Fibroblast of skin of right quadriceps (primary cell): ENCODE measurements at places on chromosomes 3 and 15.

DNA sequence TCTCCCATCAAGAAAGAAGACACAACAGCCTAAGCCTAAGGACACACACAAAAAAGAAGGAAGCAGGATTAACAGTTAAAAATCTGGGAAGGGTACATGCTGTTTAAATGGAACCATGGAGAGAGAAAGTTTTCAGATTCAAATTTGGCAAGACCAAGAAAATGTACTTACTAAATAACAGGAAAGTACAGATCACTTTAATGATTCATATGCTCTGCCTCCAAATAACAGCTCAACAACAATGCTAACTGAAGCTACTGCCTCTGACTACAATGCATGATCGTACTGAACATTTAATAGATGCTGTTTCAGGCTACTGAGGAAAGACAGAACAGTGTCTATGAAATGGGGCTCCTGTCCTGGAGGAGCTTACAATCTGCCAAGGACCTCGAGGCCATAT is 8.4 kb upstream of the NMB start:
- no peak for DNase-seq

GRCh38 chr3:168336276-168336675 is 240.6 kb upstream of the GOLIM4 start:
- DNase-seq: no peak

- peak; percentile 83 for DNase-seq
These were observed 61.3 kb downstream of the CRYBG3 start for GRCh38 chr3:97882975-97883598.

DNA sequence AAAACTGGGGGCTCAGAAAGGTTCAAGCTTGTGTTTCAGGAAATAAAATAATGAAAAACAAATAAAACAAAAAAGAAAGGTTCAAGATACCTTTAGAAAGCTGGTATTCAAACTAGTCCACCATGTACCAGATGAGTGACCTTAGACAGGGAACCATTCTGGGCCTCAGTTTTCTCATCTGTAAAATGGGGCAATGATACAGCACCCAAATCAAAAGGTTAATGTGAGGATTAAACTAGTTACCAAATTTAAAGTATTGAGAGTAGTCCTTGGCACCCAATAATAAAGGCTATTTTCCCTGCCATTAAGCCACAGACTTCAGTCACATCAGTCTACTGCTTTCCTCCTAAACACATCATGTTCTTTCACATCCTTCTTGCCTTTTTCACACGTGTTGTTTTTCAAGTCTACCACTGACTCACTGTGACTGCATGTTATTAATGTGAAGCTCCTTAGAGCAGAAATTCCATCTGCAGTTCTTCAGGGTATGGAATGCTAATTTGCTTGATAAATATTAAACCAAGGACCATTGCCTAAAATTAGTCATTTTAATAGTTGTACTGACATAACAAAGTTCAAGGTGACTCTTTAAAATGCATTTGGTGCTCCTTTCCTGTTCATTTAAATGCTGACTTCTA is 19.9 kb downstream of the TAMM41 start:
- DNase-seq: peak; percentile 53

DNA sequence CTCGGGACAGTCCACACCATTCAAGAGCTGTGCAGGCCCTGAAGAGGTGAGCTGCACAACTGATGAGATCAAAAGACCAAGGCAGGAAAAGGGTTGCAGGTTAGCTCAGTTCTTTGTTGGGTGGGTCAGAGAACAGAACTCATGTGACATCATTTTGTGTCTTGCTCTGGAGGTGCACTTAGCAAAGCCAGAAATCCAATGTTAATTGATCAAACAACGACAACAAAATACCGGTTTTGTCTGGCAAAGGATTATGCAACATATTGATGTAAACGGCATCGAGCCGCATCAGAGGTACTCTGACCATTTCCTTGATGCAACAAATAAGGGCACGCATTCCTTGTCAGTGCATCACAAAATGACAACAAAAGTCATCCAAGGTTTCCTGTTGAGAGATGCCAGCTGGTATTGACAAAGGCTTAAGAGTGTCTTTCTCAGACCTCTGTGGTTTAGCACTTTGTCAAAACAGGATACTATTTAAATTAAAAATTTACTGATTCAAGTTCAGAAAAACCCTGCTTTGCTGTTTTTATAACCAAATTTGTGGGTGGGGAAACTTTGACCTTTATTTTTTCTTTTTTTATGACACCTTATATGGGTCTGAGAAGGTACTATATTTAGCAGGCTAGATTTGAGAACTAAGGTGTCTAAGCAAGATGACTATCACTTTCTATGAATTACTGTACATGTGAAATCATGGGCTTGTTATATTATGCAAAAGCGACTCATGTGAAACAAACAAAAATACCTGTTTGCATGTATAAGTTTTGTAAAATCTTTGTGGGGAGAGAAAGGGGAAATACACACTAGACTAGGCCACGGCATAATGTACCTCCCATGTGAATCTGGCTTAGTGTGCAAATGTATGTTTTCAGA is 496.1 kb downstream of the FOXP1 start:
- DNase-seq: no peak

DNA sequence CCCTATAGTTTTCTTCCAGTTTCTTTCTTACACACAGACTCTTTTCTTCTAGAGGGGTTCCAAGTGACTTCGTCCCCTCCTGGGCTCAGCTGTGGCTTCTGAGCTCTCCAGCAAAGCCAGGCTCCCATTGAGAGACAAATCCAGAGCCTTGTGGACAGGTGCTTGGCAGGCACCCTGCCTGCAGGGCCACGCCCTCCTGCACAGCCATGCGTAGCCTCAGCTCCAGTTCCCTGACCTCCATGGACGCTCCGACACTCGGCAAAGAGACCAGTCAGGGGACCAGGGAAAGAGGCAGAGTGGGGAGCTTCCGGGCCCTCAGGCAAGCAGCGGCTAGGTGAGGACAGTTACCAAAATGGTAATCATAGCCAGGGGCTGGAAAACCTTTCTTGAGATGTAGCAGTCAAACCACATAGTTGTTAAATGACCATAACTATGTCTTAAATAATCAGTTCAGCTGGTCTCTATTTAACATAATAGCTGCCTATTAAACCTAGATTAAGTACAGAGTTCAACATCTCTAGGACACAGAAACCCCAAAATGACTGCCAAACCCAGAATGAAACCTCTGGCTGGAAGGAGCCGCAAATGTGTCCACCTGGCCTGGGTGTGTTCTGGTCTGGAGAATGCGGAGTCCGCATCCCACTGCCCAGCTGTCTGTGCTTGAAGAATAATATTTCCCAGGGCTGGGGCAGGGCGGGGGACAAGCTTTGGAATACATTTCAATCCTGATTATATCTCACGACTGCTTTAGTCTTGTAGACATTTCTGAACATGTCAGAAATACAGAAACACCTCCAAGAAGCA is 69.3 kb upstream of the RGMA start:
- no peak for DNase-seq
